Caudate nucleus (tissue), 63 donors: ENCODE measurements at places on chromosomes 2 and 18.

GRCh38 chr18:62209046-62209445 is 22.0 kb downstream of the RELCH start:
- no peak for DNase-seq

- no peak for DNase-seq
These were observed 190.5 kb downstream of the LOXHD1 start for GRCh38 chr18:46466234-46467160.

DNA sequence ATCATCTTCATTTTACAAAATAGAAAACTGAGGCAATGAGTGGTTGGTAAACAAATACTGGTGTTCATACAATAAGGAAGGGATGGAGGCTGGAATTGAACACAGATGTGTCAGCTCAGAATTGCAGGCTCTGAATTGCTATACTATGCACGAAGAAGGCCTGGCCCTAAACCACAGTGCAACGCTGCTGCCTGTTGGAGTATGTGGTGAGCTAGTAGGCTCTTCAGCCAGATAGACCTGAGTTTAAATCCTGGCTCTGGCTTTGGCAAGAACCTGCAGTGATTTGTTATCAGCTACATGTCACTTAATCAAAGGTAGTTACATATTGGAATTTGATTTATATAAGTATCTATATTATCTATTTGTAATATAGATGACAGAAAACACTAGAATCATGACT is 1602.4 kb upstream of the CELF4 start:
- no peak for DNase-seq

DNA sequence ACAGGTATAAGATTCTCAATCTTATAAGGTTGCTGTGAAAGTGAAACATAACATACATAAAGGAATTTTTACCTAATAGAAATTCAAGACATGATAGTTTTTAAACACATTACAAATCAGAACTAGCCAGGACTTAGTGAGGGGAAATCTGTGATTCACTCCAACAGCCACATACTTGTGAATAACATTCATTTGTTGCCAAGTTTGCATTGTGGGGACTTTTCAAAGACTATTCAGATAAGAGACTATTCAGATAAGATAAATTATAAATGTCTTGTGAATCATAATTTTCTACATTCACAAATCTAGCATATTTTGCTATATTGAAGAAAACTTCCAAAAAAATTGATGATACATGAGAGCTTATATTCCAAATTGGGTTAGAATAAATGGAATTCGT is 345.3 kb upstream of the CDH20 start:
- DNase-seq: no peak

DNA sequence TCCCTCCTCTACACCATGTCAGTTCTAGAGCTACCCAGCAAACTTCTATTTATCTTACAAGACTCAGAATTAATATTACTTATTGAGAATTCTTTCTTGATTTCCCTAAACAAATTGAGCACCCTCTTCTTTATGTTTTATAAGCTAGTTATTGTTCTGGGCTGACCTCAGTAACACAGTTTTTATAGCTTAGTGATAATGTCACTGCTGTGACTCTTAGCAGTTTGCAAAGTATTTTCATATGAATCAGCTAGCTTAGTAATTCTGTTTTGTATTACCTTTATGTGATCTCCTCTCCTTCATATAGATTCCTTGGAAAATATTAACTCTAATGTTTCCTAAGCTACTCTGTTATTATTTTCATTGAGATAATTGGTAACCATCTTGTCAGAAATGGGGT is 114.9 kb downstream of the PMS1 start:
- DNase-seq: no peak

DNA sequence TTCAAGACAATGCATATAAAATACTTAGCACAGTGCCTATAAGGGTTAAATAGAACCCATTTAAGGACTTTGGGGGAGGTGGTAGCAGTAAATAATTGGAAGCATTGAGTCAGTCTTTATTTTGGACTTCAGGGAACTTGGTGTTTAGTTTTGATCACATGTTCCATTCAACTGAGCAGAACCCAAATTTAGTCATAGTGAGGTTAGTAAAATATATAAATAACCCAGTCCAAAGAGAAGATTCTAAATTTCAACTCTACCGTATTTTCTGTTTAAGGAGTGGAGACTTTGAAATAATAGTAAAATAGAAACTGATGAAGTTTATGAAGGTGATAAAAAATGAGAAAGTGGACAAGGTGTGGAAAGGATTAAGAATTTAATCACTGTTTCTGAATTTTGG is 19.7 kb downstream of the TWSG1 start:
- no peak for DNase-seq
